Spinal cord (tissue), 10 donors: ENCODE measurements at places on chromosomes 6 and 20.

GRCh38 chr20:19056909-19057308, 155.5 kb upstream of the SLC24A3 start:
- DNase-seq: no peak

DNA sequence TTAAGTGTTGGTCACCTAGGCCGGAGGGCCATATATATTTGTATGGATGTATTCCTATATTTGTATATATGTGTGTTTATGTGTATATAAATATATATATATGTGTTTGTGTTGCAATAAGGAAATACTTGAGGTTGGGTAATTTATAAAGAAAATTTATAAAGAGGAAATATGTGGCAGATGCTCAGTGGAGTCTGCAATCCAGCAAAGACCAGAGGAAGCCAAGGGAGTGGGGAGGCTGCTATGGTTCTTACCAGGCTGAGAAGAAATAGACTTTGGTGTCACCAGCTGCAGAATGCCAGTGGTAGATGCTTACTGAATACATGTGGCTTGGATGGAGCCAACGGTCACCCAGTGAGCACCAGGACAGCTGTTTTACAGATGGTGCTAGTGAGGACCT, 97.4 kb upstream of the ELOVL5 start:
- DNase-seq: no peak

DNA sequence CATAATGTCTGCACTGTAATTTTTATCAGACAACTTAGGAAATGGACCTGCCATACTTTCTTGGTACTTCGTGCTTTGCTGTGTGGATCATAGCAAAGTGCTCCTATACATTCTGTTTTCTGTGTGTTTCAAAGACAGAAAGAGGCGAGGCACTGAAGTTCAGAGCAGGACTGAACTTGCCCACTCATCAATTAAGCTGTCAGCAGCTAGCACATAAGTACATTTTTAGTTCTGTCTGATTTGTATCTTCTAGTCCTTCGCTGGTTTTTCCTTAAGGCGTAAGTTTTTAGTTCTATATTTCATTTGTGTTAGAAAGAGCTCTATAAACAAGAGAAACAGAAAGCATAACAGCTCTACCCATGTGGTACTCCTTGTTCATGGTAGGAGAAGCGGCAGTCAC, 42.1 kb downstream of the MAP3K4 start:
- DNase-seq: no peak

- no peak for DNase-seq
Measured at GRCh38 chr20:13212750-13213149, 8.3 kb upstream of the ISM1 start.

GRCh38 chr20:59451066-59451630, 150.7 kb downstream of the EDN3 start:
- no peak for DNase-seq

DNA sequence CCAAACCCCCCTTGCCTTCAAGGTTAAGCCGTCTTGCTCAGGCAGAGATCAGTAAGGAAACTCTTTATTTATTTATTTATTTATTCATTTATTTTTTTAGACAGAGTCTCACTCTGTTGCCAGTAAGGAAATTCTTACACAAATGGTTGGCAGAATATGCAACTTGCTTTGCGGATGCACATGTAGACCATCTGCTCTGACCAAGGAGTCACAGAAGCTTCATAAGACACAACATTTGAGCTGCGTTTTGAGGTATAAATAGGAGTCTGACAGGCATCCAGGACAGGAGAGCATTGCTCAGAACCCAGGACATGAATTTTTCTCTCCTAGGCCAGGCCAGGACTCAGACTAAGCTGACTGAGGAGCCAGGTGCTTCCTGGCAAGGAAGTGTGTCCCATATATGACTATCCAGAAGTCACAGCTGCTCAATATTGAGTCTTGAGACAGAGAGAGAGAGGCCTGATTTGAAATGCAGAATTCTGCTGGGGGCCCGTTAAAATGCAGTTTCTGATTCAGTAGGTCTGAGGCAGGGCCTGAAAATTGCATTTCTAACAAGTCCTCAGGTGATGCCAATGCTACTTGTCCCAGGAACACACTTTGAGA, 43.9 kb downstream of the HLA-A start:
- no peak for DNase-seq

- no peak for DNase-seq
Measured at GRCh38 chr6:151488226-151488625, 5.6 kb upstream of the CCDC170 start.

DNA sequence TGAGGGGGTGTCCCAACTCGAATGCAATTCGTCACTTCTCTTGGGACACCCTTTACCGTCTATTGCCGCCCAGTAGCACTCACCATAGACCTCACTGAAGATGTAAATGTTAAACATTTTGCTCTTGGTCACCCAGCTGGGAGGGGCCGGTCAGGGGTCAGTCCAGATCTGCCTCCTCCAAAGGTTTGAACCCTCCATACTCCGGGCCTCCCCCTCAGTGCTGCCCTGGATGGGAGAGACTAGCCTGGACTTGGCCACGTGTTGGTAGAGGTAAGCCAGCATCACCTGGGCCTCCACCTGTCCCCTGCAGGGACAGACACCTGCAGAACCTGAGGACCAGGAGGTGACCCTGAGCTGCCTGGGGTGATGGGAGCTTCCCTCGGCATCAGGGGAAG, 5.0 kb upstream of the MYT1 start:
- DNase-seq: no peak

DNA sequence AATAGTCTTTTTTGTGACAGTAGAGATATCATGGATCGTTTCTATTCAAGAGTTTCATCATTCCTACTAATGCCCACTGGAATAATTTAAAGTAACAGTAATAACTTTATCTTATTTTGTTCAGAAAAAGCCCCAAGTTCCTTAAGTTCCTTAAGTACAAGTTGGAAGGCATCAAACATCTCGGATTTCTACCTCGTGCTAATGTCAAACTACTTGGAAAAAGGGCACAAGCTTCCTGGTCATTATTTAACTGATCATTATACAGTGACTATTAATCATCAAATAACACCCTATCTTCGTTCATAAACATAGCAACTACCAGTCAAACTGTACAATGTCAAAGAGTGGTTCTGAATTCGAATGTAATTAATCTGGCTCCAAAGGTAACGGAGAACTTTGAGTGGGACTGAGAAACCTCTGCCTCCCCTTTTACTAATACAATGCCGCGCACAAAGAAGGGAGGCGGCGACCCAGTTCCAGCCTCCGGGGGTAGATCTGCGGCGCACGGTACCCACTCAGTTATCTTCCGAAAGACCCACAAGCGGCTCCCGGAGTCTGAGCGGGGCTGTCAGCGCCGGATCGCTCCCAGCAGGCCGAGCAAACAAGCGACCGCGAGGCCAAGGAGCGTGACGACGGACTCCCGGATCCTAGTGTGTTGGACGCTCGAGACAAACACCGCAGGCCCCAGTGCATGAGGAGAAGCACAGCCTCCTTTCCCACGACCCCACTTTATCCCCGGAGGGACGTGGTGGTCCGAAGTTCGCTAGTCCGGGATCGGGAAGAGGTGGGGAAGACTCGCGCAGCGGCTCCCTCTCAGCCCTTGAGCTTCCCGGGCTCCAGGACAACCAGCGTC, 716 bp downstream of the SHPRH start:
- DNase-seq: no peak

DNA sequence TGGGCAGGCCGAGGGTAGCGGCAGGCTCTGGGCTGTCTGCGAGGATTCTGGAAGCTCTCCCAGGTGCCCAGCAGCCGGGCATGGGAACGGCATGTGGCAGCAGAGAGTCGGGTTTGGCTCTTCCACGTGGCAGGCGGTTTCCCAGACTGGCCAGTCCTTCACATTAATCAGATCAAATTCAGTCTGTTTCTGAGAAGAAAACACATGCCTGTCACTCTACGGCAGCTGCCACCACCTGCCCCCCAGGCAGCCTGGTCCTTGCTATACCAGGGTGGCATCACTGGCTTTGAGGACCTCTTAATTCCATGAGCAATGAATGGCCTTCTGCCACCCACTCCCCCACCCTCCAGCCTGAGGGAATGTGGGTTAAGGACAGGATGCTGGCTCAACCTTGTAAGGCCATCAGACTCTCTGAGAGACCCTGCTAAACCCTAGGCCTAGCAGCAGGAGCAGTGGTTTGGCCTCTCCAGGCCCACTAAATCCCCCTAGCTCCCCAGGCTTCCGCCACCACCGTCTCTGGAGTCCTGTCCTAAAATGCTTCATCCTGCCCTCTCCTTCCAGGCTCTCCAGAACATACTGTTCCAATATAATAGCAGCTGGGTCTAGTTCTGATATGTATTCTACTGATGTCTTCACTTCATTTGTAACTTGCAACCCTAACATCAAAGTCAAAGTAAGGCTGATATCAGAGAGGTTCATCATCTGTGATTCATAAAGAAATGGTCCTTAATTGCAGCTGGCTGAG, 47.8 kb downstream of the PLCG1 start:
- DNase-seq: no peak

DNA sequence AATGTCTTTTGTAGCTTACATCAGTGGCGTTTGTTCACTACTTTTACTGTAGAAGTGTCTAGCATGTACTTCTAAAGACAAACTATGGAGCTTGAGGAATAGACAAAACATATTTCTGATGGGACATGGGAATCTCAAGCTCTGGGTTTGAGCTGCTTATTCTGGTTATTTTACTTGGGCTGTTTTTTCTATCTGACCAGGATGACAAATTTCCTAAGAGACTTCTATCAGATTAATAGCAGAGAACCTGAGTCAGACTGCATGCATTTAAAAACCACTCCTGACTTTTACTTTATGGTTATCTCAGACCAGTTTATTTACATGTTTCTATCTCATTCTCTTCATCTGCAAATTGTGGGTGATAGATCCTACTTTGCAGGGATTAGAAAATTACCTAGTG, 1282.3 kb upstream of the GJE1 start:
- DNase-seq: no peak

- no peak for DNase-seq
Measured at GRCh38 chr6:111949546-111949945, 76.3 kb upstream of the FYN start.

DNA sequence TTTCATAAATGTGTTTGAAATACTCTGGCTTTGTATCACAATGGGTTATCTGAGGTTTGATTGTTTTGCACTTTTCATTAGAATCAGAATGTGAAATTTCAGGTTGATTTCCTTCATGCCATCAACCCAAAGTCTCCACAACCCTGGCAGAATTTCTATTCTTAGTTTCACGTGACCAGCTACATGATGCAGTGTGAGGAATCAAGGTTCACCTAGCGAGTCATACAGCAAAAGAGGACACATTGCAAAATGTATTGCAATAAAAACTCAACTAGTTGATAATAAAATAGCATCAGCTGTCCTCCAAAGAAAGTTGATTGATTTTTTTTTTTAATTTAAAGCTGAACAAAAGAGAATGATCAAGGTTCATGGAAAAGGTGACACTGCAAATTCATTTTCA, 2.2 kb downstream of the HAO1 start:
- no peak for DNase-seq

DNA sequence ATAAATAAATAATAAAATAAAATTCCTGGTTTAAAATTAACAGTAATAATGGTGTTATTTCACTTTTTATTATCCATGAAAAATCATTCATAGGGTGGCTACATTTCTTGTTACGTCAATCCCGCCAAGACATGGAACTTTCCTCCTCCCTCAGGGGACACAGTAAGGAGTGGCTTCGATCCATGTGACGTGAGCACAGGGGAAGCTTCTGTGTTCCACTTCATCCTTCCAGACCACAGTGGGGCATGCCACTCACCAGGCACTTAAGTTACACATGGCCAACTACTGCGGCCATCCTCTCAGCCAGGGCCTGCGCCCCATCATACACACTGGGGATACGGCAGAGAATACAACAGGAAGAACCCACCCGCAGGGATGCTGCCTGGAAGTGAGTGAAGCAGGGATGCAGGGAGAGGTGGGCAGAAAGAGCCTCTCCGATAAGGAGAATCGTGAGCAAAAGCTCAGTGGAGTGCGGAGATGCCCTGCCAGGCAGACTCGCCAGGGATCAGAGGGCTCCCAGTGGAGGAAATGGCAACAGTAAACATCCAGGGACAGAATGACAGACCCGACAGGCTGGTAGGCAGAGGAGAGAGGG, 75.3 kb downstream of the ATP9A start:
- DNase-seq: no peak

DNA sequence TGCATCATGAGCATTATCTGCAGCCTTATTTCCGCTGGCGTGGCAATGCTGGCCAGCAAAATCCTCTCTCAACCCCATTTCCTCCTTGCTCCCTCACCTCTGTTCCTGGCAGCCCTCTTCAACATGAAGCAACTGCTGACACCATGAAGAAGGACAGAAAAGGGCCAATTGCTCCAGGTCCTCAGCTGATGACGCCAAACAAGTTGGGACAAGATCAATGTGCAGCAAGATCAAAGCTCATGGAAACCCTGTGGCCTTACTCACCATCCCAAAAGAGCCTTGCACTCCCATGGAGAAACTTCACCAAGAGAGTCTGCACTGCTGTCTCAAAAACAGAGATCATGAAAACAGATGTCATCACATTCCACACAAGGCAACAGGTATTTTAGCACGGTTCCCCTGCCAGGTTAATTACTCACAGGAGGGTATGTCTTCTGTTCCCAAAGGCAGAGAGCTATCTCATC, 7.4 kb downstream of the GFOD1 start:
- no peak for DNase-seq

- no peak for DNase-seq
Measured at GRCh38 chr20:37262505-37262904, 891 bp upstream of the GHRH start.

DNA sequence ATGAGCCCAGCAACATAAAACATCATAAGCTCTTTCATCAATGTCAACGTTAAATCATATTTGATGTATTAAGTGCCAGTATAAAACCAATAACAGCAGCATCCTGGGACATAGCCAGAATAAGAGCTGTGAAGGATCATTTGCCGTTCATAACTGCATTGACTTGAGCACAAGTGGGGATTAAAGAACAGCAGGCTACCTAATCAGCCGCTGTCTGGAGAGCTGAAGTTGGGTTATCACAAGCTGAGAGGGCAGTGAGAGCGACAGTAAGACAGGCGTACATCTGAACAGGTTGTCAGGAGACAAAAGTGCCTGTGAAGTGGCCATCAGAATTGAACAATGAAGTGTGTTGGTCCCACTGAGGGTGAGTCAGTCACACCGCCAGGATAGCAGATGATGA, 269.6 kb downstream of the GRIK2 start:
- DNase-seq: no peak

DNA sequence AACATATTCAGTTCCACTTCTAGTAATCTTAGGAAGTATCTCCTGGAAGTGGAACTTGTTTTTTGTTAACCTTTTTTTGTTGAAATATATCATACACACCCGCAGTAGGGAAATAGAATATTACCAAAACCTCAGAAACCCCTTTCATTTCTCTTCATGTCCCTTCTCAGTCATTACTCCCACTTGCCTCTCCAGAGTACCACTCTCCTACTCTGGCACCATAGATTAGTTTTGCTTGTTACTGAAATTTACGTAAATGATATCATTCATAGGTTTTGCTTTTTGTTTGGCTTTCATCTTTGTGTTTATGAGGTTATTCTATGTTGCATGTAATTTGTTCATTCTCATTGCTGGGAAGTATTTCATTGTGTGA, 52.8 kb downstream of the ZFAND3 start:
- no peak for DNase-seq

- DNase-seq: no peak
Measured at GRCh38 chr6:27157459-27158315, 89.8 kb upstream of the PRSS16 start.
